ENCODE measurements at places on chromosomes 12 and 14. TPM values are rescaled to one million over a fixed set of nuclear protein-coding genes. Genes with fewer than 3 reads are reported as not detected.

GRCh38 chr14:100778951-100779690 is 46.8 kb upstream of the MEG3 start:
- DNase-seq, result no peak

GRCh38 chr14:23436327-23437132 is 1.1 kb upstream of the MYH7 start:
- no peak for DNase-seq

GRCh38 chr14:102530828-102531478 is 21.4 kb upstream of the ANKRD9 start:
- no peak for DNase-seq

DNA sequence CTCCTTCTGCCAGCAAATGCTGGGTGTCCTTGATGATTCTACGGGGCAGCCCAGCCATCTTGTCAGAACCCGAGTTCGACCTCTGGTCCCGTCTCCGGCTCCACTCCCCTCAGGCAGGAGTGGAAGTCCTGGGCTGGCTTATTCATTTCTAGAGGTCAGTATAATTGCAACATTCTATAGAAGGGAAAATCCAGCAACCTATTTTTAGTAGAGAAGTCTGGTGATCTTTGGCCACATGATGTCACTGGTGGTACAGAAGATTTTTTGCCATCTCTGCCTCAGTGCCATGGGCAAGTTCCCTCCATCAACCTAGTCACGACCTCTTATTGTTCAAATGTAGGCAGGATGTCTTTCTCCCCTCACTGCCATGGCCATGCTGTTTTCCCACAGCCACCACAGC is 22.4 kb downstream of the OR10G2 start:
- no peak for DNase-seq

- peak; percentile 99 for DNase-seq
These were observed 97.5 kb downstream of the ZFP36L1 start for GRCh38 chr14:68695326-68695768.

- DNase-seq, result no peak
These were observed 8.1 kb downstream of the OSBPL8 start for GRCh38 chr12:76551482-76551888.

GRCh38 chr12:54389607-54390175 is 5.2 kb upstream of the ZNF385A start:
- no peak for DNase-seq

GRCh38 chr14:106115401-106115800 is 589.0 kb downstream of the TMEM121 start:
- DNase-seq, result no peak

- no peak for DNase-seq
These were observed 241.4 kb downstream of the TMEM117 start for GRCh38 chr12:44077294-44077693.

DNA sequence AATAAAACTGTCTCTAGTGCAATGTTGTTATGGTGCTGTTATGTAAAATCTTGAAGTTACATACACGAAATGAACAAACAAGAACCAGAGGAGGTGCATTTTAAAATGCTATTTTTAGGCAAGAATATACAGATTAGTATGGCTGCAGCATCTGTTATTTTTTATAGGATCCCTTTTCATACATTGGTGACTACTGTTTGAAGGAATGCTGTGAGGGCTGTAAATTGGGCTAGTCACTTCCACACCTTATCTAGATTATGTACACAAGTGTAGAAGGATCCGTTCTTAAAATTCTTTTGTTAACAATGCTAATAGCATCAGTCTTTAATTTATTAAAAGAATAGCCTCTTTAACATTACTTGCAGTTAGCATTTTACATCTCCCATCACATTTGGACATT is 284.3 kb upstream of the MDGA2 start:
- no peak for DNase-seq

DNA sequence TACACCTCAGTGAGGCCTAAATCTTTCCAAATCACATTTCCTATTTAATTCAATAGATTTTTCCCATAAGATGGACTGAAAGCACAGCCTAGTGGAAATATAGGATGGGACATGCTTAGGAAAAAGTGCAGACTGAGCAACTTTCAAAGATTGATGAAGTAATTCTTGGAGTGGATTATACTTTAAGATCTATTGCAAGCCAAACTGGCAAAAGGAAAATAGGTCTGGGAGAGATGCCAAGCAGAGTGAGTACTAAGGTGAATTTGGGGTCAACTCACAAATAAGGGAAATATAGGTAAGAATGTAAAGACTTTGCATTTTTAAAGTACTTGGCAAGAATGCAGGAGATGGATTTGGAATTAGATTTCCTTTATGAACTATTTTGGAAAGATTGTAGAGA is 170.2 kb upstream of the FOXG1 start:
- no peak for DNase-seq

DNA sequence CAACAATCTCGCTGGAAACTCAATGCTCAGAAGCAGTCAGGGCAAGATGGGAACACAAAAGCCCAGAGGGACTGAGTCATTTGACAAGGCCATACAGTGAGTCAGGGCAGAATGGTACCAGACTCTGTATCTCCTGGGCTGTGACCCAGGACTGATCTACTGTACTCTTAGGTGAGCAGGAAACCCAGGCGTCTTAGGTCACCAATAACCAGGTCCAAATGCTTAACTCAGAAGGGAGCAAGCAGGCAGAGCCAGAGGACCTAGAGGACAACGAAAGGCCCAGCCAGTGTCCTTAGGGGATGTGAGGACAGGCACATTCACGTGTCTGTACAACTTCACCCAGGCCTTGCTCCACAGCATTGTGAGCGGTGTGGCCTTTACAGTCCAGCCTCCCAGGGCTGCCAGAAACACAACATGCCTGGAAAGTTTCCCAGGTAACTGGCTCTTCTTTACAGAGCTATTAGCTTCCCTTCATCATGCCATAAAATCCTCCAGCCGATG is 69.9 kb downstream of the ARL6IP4 start:
- DNase-seq, result no peak

DNA sequence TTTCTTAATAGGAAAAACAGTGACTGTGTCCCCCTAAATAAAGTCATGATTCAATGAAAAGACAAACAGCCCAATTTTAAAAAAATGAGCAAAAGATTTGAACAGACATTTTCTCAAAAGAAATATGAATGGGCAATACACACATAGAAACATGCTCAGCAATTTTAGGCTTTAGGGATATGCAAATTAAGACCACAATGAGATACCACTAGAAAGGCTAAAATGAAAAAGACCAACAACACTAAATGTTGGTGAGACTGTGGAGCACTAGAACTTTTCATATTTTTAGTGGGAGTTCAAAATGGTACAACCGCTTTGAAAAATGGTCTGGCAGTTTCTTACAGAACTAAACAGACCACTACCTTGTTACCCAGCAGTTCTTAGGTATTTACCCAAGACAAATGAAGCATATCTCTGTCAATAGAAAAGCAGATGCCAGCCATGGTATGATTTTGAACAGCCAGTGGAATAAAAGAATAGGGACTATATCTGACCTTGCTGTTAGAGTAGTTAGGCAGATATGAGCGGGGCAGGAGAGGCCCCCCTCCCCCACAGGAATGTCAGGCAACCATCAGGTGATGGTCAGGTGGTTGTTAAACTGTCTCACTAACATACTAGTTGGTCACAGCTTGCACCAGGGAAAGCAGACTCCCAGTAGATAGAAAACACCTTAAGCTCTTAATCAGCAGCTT is 108.8 kb downstream of the PRKCH start:
- no peak for DNase-seq

GRCh38 chr14:65548878-65549277 is 136.3 kb downstream of the FUT8 start:
- DNase-seq, result no peak

DNA sequence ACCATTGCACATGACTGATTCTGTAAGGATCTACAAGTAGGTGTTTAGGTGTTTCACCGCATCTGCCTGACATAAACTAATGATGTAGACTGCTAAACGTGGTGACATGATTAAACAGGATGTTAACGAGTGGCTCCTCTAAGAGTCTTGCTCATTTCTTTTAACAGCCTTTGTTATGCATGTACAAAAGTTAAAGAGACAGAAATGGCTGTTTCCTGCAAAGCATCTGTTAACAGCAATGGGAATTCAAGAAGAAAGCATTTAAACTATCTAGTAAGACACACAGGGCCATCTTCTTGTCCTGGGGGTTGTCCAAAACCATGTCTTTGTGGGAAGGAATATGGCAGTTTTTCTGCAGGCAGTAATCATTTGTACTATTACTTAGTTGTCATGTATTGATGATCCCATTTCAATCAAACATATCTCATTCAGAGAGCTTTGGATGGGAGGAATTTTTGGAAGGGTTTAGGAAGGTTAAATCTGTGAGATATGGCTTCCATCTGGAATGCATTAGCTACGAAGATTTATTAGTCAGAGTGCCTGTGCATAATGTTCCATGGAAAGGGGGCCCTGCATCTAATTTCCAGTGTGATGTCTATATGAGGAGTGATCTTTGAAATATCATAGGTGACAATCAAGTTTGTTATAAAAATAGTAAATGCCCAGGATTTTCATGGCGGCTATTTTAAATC is 495.1 kb downstream of the EGLN3 start:
- peak; percentile 12 for DNase-seq

GRCh38 chr12:110756611-110757010 is 13.9 kb upstream of the PPP1CC start:
- no peak for DNase-seq

GRCh38 chr12:42299392-42300308 is 26.2 kb downstream of the ZCRB1 start:
- DNase-seq, result no peak

DNA sequence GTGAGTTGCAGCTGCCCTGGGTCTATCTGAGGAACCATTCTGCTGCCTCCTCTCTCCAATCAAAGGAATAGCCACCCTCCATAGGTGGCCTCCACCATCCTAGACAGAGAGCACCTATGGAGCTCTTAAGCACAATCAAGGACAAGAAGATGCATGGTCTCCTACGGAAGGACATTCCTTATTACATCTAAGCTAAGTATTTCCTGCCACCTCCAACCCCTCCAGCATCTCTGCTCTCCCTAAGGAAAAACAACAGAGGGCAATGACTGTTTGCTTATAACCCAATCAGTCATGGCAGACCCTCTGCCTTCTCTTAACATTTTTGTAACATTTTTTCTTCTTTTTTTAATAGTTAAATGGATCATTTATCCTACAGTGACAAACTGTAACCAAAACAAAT is 14.8 kb upstream of the OR6J1 start:
- no peak for DNase-seq

DNA sequence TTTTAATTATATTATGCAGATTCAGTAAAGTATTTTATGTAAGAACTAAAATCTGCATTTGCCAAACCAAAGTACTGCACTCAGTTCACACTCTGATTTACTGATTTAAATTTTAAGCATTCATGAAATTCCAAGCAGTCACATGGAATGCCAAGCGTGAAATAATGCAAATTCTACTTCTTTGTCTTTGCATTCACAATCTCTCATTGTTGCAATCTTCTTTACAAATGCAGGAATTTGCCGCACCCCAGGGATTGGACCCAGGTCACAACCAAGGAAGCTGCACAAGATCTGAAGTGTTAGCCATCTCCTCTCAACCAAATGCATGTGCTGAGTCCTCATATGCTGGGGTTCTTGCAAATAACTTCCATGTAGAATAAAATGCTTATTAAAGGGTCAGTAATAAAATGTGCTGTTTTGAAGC is 71.9 kb downstream of the TUNAR start:
- no peak for DNase-seq

DNA sequence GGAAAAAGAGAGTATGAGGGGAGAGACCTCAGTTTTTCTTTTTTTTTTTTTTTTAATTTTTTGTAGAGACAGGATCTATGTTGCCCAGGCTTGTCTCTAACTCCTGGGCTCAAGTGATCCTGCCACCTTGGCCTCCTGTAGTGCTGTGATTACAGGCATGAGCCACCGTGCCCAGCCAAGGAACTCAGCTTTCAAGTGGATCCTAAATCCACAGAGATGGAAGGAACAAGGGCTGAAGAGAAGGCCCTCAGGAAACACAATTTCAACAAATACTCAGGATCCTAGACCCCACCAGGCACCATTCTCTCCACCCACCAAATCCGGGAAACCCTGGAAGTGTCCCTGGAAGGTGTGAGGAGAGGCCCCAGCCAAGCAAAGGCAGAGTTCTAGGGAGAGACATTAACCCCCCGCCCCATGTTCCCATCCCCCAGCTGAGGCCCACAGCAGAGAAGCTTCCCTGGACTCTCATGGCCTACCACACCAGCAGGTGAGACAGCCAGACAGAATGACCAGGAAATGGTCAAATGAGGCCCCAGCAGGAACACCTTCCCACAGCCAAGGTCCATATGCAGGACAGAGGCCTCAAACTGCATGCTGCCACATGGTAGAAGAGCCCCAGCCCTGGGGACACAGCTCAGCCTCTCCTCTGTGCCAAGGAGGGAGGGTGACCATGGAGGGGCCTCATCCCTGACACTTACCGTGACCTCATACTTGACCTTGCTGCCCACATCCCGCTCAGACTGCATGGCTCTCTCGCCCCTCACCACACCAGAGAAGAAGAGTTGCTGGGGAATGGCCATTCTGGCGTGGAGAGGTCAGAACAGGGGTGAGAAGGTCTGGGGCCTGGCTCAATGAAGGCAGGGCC is 14.1 kb downstream of the ITGA7 start:
- DNase-seq, result no peak

GRCh38 chr12:68866950-68867349 is 59.0 kb downstream of the MDM2 start:
- peak; percentile 5 for DNase-seq

DNA sequence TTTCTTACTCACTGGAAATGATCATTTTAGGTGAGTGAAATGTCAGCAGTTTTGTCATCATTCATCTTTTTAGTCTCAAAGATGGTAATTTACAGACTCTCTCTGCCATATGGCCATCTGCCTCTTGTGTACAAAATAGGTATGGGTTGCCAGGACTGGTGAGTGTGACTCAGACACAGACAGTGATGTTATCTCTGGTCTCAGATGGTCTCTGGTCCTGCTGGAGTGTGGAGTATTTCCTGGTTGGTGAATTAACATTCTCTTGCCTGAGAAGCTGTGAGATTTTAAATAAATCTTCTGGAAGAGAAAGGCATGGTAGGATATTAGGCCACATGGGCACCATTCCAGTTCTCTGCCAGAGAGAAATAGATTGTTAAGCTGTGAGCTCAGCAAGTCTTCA is 207.0 kb downstream of the ATP23 start:
- DNase-seq, result peak; percentile 57

DNA sequence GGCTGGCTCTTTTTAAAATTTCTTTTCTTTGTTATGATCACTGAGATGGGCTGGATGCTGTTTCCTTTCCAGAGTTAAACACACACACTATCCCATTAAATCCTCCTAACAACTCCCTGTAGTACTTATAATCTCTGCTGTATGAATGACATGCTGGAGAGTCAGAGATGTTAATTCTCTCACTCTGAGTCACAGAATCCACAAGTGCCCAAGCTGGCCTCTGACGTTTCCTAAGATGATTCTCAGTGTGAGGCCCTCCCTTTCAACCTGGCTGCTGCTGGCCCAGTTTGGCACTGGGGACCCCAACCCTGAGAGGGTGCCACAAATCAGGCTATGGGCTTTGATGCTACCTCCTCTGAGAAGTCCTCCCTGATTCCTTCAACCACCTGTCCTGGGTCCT is 5.4 kb downstream of the NOS1 start:
- DNase-seq, result no peak

GRCh38 chr12:27220055-27220987 is 23.8 kb upstream of the STK38L start:
- no peak for DNase-seq

DTX1 gene
- polyA plus RNA-seq, result not detected

BCL11B gene
- not detected for polyA plus RNA-seq

OTX2 gene
- not detected for polyA plus RNA-seq

MYL6B gene
- polyA plus RNA-seq, result 75.4 TPM

CYP27B1 gene
- 0.76 TPM for polyA plus RNA-seq

MYL6 gene
- 5,667 TPM for polyA plus RNA-seq

PRKCH gene
- 1.1 TPM for polyA plus RNA-seq

AKAP5 gene
- polyA plus RNA-seq, result 0.17 TPM

ACOT4 gene
- 0.67 TPM for polyA plus RNA-seq

RPS29 gene
- polyA plus RNA-seq, result 3,639 TPM

SSTR1 gene
- 55.9 TPM for polyA plus RNA-seq

KRT5 gene
- not detected for polyA plus RNA-seq

ZBTB42 gene
- 2.7 TPM for polyA plus RNA-seq

Measured in BJ (cell line).